Brain pericyte (primary cell): ENCODE measurements at places on chromosomes 16 and 17.

GRCh38 chr17:50051082-50051576 is 4.8 kb upstream of the ITGA3 start:
- DNase-seq: no peak

GRCh38 chr17:16254773-16255400 is 37.9 kb downstream of the PIGL start:
- no peak for DNase-seq

GRCh38 chr17:82021107-82021899 is 1.4 kb downstream of the CENPX start:
- DNase-seq: no peak

DNA sequence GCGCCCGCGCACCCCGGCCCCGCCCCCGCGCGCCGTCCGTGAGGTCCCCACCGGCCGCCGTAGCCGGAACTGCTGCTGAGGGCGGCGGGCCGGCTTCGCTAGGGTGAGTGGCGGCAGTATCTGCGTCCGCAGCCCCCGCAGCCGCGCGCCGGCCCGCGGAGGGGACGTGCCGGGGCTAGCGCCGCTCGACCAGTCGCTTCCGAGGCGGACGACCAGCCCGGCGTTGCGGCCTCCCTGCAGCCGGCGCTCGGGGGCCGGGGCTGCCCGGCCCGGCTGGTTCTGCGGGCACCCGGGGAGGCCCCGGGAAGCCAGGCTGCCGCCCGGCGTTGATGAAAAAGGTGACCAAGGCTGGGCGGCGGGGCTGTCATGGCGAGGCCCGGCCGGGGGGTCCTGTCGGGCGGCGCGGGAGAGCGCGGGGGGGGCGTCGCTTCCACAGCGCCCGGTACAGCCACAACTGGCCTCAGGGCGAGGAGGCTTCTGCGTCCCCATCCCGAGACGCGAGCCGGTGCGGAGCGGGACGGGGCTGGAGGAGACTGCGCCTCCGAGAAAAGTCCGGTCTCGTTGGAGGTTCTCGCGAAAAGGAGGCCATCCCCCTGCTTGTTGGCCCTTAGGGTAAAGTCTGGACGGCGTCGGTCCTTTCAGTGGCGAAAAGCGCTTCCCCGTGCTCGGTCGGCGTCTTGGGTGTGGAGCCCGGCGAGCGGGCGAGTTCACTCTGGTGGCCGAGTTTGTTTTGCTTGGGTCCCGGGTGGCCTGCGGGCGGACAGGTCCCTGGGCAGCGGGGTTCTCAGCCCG is at the start of gene CRAMP1:
Gene CRAMP1 (plus strand): TSS at position 41 of the 792 bp plus-strand sequence. CDS start 2,280 bp downstream, outside the sequence.
- DNase-seq: no peak

- DNase-seq: no peak
Measured at GRCh38 chr16:71807905-71808592, 585 bp downstream of the AP1G1 start.

DNA sequence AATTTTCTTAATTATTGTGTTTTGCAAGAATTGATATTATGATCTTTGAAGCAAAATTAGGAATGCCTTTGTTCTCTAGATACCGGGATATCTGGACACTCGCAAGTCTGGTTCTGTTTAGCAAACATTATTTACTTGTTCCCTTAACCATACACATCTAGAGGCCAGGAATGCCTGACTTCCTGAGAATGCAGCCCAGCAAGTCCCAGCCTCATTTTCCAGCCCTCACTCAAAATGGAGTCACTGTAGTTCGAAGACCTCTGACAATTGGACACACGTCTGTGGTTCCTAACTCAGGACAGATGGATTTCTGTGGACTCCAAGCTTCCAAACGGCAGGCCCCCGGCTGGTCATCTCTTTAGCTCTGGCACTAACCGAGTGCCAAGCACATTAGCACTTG is 355.4 kb upstream of the RBFOX1 start:
- DNase-seq: no peak

DNA sequence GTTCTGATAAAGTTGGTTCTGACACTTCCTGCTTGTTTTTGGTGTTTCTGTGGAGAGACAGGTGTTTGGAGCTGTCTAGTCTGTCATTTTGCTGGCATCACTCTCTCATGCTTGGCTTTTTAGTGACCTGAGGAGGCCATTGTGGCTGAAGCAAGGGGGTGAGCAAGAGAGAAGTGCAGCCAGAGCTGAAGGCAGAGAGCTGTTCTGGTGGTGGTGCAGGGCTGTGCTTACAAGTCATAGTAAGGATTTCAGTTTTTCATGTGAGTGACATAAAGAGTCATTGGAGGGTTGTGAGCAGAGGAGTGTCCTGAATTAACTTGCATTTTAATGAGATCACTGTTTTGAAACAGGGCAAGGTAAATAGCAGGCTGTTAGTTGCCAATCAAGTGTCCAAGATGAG is 97.5 kb downstream of the CHD9 start:
- DNase-seq: no peak
